ENCODE measurements at places on chromosomes 1 and 21.

GRCh38 chr1:3718764-3719163 lies 33.5 kb upstream of the CCDC27 start:
- DNase-seq: no peak

- no peak for DNase-seq
Observed at GRCh38 chr1:200710166-200710565, 28.5 kb upstream of the CAMSAP2 start.

- DNase-seq: no peak
Observed at GRCh38 chr21:46424039-46424591, 34.6 kb upstream of the DIP2A start.

GRCh38 chr1:99659755-99660210 lies 13.9 kb downstream of the PALMD start:
- DNase-seq: no peak

DNA sequence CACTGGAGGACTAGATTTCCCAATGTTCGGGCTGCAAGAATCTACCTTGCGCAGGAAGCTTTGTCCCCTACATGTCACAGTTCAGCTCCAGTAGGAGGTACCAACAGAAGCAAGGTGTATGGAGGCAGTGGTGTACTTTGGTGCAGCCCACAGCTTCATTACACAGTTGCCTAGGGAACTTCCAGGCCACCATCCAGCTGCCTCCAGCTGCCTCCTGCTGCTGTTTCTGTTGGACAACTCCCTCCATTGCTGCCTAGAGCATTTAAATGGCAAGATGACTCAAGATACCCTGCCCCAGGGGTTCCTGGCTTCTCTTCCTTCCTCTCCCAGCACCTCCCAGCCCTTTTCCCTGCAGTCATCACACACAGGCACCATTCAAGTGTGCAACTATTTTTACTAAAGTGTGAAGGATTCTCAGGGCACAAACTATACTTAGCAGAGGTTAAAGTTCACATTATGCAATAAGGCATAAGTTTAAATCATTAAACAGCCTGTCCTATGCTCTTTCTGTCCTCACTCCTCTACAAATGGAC lies 39.0 kb upstream of the ATP1A1 start:
- DNase-seq: no peak

- no peak for DNase-seq
Observed at GRCh38 chr1:244065063-244065793, 14.1 kb downstream of the ZBTB18 start.

GRCh38 chr1:218401998-218402785 lies 57.1 kb downstream of the TGFB2 start:
- DNase-seq: peak; percentile 64

DNA sequence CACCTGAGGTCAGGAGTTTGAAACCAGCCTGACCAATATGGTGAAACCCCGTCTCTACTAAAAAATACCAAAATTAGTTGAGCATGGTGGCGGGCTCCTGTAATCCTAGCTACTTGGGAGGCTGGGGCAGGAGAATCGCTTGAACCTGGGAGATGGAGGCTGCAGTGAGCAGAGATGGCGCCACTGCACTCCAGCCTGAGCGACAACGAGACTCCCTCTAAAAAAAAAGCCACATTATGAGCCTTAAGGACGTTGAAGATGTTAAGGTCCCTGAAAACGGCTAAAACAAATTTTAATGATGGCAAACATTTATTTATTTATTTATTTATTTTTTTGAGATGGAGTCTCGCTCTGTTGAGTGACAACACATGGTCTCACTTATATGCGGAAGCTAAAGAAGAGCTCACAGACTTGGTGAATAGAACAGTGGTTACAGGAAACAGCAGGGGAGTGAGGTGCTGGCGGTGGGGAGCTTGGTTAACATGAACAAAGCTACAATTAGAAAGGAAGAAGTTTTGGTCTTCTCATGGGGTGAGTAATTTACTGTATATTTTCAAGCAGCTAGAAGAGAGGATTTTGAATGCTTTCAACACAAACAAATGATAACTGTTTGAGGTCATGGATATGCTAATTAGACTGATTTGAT lies 47.1 kb downstream of the TCP10L start:
- no peak for DNase-seq

DNA sequence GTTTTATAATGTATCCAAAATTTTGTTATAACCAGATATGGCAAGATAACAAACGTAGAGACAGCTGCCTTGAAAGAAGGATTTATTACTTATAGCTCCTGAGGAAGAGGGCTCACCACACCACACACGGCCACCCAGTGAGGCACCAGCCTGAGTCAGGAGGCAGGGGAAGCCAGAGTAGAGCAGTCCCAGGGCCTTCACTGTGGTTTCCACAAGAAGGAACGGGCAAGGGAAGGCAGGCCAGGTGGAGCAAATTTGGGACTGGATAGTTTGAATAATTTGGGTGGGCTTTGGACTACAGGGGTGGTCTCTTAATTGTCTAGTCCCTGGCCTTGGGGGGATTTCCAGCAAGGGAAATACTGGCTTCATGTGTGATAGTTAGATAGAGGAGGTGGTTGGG lies 72.5 kb downstream of the RRAGC start:
- no peak for DNase-seq

GRCh38 chr1:2583871-2584351 lies 2.7 kb upstream of the PRXL2B start:
- DNase-seq: no peak

DNA sequence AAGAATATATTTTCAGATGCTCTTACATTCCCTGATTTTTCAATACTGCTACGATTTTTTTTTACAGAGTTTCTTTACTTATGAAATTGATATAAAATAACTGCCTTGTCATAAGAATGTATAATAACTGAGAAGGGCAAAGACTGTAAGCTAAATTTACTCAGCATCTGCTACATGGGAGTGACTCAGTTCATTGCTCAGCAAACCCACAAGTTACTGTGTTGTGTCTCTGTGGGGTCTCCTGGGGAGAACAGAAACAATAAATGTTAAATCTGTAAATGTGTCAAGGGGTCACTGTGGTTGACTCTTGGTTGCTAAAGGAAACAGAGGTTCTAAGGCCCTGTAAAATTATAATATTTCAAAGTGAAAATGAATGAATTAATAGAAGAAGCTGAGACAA lies 210.3 kb upstream of the CACYBP start:
- DNase-seq: no peak

GRCh38 chr21:36478207-36478701 lies 1.7 kb downstream of the CLDN14 start:
- peak; percentile 38 for DNase-seq

DNA sequence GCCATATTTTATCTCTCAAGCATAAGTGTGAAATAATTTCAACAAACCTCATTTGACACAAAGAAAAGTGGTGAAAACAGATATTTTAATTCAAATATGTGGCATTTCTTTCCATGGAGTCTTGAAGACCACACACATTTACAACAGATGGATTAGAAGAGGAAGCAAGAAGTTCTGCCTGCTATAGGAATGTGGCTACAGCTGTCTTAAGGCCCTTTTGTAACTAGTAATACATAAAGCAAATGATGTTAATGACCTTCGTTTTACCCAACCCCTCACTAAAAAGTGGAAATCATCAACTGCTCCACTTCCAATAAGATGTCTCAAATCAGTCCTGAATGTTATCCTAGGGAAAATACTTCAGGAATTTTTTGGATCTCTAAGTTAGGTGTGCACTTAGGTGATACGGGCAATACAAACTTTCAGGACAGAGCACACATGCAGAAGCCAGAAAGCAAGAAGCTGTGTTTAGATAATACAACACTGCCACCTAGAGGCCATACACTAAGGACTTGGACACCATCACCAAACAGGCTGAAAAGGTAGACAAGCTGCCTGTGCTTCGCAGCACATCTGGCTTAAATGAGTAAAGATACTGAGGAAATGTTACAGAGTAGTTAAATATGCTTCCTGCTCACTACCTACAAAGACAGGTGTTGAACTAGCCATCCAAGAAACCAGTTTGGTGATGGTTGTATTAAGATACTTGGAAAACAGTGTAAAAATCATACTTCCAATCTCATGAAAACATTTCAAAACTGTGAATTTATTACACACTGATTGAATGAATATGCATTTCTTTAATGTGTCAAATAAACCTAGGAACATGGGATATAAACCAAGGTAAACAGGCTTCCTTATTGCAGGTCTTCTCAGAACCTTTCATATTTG lies 24.4 kb downstream of the RRAGC start:
- DNase-seq: peak; percentile 89

GRCh38 chr1:221809091-221810029 lies 67.5 kb upstream of the DUSP10 start:
- DNase-seq: no peak

- no peak for DNase-seq
Observed at GRCh38 chr1:905811-906599, 17.7 kb upstream of the SAMD11 start.

DNA sequence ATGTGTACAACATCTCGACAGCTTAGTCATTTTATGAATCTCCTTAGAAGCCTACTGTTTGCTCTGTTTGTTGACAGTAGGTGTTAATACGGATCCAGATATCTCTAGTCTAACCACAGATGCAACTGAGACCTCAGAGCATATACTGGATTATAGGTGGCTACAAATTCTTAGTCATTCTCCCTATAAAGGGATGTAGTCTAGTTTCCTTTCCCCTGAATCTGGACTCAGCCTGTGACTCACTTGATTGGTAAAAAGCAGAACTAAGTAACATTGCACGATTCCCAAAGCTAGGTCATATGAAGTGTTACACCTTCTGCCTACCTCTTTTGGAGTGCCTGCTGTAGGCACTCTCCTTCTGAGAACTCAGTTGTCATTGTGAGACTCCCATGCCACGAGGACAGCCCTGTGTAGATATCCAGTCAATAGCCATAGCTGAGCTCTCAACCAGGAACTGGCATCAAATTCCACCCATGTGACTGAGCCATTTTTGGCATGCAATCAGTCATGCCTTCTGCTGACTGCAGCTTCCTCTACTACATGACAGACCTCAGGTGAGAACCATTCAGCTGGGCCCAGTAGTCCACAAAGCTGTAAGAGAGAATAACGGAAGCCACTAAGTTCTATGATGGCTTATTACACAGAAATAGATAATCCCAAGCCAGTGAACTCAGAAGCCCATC lies 135.9 kb upstream of the CHRM3 start:
- no peak for DNase-seq

- DNase-seq: no peak
Observed at GRCh38 chr1:241419986-241420385, 63.0 kb upstream of the RGS7 start.

DNA sequence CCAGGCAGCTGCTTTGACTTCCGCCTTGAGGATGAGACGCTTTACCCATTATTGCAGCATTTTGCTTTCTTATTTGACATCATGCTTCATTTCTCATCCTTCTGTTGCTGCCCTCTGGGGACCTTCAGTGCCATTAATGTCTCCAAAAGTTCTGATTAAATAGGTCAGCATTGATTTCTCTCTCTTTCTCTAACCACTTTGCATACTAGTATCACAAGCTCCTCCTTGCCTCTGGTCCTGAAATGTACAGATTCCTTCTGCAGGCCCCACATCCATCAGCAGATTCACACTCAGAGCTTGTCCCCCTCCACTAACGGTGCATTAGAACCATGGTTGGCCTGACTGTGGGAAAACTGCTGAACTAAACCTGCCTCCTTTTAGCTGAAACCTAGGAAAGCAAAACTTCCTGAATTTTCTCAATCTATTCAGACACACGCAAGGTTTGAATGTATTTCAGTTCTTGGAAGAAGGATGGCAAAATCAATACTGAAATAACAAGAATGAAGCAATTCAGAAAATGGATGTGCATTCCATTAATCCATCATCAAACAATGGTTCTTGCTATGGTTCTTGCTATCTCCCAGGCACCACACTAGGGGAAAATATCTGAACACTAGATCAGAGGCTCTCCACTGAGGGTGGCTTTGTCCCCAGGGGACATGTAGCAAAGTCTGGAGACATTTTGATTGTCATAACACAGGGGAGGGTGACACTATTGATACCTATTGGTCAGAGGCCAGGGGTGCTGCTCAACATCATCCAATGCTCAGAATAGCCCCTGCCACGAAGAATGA lies 154.5 kb downstream of the PCP4 start:
- no peak for DNase-seq

DNA sequence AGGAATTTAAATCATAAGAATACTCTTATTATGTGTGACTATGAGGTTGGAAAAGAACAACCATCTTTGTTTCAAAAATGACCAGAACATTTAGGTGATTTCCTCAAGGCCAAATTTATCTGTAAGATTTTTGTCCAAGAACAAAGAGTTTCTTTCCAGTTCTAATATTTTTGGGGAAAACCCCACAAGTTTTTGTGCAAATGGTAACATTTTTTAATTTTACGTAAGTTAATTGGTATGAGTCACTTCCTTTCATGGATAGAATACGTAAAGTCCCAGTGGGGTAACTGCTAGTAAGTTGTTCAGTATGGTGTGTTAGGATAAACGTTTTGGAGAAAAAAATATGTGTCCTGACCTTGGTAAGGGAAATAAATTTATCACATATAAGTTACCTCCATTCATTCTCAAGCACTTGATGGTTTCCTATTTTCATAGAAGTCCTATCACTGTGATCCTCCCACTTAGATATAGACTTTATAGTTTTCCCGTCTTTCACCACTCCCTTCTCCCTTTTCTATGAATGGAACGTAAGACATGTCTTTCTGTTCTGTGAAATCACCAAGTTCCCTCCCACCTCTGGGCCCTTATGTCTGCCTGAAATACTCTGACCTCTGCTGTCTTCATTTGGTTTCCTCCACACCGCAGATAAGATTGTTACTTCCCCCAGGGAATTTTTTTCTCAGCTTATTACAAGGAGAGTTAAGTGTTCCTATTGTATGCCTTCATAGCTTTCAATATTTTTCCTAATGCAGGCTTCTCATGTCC lies 34.9 kb upstream of the TSNAX start:
- no peak for DNase-seq

DNA sequence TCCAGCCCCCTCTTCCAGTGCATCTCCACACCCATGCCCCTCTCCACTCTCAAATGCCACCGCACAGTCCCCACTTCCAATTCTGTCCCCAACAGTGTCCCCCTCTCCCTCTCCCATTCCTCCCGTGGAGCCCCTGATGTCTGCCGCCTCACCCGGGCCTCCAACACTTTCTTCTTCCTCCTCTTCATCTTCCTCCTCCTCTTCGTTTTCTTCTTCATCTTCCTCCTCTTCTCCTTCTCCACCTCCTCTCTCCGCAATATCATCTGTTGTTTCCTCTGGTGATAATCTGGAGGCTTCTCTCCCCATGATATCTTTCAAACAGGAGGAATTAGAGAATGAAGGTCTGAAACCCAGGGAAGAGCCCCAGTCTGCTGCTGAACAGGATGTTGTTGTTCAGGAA lies 80.8 kb downstream of the PRDM2 start:
- DNase-seq: no peak

GRCh38 chr21:39774227-39774626 lies 29.2 kb downstream of the IGSF5 start:
- DNase-seq: peak; percentile 33

DNA sequence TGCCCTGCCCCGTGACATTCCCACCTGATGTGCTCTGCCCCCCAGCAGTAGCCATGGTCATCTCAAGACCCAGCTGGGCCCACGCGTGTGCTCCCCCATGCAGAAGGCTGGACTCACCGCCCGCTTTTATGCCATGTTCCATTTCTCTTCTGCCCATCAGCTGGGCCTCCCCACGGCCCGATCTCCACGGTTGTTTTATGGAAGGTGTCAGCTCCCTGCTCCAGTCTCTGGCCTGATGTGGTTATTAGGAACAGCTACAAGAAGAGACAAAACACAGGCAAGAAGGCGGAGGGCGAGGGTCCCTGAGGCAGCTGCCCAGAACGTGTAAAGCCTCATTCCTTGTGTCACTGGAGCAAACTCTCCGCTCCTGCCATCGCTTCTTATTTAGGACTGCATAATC lies 50.2 kb upstream of the DISP3 start:
- DNase-seq: no peak

- DNase-seq: peak; percentile 59
Observed at GRCh38 chr1:12180315-12180714, 13.5 kb downstream of the TNFRSF1B start.

GRCh38 chr1:167447521-167448136 lies 70.7 kb downstream of the CD247 start:
- no peak for DNase-seq

All from umbilical cord (tissue), 2 donors.